ENCODE measurements at places on chromosomes 1 and 21. TPM values are rescaled to one million over a fixed set of nuclear protein-coding genes. Genes with fewer than 3 reads are reported as not detected.

The EPRS1 gene
- 192 TPM for total RNA-seq

The PDE9A gene
- 1.7 TPM for total RNA-seq

The GPATCH2 gene
- total RNA-seq: 12.4 TPM

The F5 gene
- under 0.01 TPM for total RNA-seq

The RHBG gene
- total RNA-seq: not detected

The KIF14 gene
- total RNA-seq: 2.0 TPM

The DIO1 gene
- not detected for total RNA-seq

The URB1 gene
- total RNA-seq: 12.5 TPM

The TPM3 gene
- total RNA-seq: 625 TPM

The TNNT2 gene
- total RNA-seq: 0.35 TPM

The GJC2 gene
- total RNA-seq: 4.1 TPM

The PPFIA4 gene
- 22.6 TPM for total RNA-seq

The DEPDC1 gene
- total RNA-seq: 0.23 TPM

The NECAP2 gene
- 155 TPM for total RNA-seq

The KRTAP19-4 gene
- not detected for total RNA-seq

Data from smooth muscle cell of the coronary artery (primary cell).